Activated CD4-positive, alpha-beta T cell treated with anti-CD3 and anti-CD28 coated beads, Interleukin-2, Interleukin-4, amounts not matched to agents 100 ng/mL and 50 ng/mL, durations not matched to agents 16 hours and 8 hours (primary cell): ENCODE measurements at places on chromosomes 11 and 22.

DNA sequence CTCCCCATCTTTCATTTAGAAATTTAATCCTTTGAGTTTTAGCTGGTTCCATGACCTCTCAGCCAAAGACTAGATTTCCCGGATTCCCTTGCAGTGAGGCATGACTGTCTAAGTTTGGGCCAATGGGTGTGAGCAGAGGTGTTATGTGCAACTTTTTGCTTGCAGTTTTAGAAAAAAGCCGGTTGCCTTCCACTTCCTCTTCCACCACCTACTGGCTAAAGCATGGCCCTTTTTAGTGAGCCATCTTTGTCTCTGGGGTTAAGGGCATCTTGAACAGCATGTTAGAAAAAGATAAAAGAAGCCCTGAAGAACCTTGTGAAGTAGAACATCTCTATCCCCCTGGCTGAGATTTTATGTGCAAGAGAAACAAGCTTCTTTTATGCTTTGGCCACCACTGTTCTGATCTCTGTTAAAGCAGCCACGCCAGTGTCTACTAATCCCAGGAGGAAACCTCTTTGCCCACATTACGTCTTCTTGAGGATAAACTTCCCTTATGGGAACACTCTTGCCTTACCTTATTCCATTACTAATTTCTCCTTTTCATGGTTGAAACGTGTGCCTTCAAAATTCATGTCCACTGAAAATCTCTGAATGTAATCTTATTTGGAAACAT is 279.9 kb downstream of the TENM4 start:
- DNase-seq, result no peak

DNA sequence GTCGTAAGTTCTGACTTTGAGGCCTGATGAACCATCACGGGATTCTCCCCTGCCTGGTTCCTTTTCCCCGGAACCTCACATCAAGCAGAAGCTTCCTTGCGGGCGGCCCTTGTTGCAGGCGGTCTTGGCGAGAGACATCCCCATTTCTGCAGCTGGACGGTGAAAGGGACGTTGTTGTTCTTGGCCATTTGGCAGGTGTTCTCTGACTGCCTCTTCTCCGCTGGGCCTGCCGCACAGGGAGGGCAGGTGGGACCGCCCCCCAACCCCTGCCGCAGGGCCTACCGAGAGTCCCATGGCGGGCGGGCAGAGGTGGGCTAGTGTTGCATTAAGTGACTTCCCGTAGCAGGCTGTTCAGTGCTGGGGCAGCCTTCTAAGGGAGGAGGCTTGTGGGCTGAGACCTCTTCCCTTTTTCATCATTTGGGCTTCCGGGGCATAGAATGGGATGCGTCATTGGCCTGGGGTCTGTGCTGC is 26.9 kb upstream of the GRAMD4 start:
- no peak for DNase-seq

DNA sequence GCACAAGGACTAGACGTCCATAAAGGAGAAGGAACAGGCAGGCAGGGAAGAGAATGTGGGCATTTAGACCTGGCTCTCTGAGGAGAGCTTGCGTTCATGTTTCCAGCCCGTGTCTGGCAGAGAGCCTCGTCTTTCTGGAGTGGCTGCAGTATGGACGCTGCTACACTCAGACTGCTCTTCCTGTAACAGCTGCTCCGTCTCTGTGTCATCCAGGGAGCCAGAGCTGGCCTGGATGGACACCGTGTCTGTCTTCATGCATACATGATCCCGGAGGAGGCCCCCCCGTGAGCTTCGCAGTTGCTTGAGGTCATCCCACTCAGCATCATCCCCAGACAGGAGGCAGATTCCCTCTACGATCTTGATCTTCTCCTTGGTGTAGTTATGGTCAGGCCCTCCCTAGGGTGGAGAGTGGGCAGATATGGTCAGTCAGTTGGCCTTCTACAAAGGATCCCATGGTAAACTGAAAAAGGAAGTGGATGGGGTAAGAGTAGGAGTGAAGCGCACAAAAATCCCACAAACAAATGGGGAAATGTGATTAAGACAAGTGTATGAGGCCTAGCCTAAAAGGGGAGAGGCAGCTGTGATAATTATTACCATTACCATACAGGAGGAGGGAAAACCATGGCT is 13.0 kb upstream of the CKAP5 start:
- no peak for DNase-seq

DNA sequence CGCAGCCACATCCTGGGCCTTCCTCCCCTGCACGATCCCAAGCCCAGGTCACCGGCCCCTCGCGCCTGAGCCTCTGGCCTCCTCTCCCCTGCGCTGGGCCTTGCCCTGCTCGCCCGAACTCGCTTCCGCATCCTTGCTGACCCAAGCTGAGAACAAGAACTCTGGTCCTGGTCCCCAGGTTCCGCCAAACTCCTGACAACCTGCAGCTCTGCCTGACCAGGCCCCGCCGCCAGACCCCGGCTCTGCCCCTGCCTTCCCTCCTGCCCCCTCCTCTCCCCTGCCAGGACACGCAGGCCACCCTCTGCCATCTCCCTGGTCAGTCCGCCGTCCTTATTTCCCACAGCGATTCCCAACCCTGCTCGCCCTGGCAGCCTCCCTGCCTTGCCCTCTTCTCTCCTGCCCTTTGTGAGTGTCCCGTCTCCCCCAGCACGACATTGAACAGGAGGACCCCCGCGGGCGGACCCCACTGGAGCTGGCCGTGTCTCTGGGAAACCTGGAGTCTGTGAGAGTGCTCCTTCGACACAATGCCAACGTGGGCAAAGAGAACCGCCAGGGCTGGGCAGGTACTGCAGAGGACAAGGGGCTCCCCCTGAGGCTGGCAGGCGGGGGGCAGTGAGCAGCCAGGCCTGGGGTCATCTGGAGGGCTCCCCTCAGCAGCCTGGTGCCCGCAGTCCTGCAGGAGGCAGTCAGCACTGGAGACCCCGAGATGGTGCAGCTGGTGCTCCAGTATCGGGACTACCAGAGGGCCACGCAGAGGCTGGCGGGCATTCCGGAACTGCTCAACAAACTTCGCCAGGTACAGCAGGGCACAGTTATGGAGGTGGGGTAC is 762 bp downstream of the ANKRD13D start:
- no peak for DNase-seq

- DNase-seq, result no peak
Observed at GRCh38 chr11:122516686-122517085, 138.8 kb upstream of the UBASH3B start.

GRCh38 chr11:134276396-134277182 is 410 bp downstream of the GLB1L3 start:
- no peak for DNase-seq

DNA sequence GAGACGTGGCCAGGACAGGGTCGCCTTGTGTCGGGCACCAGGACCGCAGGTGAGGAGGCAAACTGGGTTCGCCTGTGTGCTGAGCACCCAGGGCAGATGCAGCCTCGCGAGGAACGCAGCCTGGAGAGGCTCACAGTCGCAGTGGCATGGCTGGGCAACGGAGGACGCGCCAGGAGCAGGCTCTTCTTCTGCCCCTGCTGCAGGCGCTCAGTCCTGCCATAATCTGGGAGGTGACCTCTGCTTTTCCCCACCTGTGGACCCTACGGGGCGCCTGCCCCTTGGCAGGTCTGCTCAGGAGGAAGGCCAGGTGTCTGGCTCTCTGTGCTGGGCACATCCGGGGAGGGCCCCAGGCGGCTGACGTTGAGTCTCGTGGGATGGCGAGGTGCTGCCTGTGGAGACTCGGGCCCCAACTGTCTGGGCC is 1136.2 kb downstream of the BRD1 start:
- no peak for DNase-seq

- peak; percentile 51 for DNase-seq
Observed at GRCh38 chr11:64186492-64187165, 658 bp downstream of the STIP1 start.

DNA sequence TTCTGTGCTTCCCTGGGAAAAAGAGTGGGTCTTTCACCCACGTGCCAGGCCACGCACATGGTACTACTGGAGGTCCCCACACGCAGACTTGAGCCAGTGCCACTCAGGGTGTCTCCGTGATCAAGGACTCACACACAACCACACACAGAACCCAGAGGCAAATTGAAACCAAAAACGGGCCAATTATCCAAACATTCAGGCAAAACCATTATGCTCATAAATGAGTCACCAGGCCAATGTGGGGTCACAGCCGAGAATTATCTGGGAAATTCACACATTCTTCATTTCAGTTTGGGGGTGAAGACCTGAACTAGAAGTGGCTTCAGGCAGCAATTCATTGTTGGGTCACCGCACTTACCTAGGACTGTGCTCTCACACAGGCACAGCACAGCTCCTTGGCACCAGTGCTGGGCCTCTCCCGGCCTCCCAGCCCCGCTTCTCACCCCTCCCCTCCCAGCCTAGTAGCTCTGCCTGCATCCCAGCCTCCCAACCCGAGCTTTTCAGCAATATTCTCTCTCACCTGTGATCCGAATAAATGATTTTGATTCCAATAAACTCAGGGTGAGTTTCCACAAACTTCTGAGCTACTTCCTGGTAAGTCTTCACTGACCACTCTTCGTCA is 28.0 kb downstream of the ADA2 start:
- DNase-seq, result no peak

DNA sequence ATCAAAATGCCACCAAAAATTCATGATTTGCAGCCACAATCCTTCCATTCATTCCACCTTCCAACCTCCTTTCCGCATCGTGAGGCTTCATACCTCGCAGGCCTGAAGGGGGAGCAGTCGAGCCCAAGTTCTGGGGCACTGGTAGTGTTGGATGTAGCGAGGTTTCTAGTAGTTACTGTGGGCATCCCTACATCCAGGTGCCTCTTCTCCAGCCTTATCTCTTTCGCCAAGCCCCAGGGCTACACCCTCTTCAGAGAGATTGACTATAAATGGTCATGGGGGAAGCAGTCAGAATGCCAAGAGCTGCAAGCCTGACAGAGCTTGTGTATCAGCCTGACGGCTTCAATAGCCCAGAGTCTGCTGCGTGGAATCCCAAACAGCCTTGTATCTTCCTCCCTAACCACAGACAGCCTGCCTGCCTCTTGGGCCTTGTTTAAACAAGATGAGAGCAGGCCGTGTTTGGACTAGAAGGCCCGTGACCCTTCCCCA is 28.9 kb downstream of the CLMP start:
- peak; percentile 19 for DNase-seq

GRCh38 chr11:20310596-20311394 is 52.7 kb upstream of the HTATIP2 start:
- no peak for DNase-seq

DNA sequence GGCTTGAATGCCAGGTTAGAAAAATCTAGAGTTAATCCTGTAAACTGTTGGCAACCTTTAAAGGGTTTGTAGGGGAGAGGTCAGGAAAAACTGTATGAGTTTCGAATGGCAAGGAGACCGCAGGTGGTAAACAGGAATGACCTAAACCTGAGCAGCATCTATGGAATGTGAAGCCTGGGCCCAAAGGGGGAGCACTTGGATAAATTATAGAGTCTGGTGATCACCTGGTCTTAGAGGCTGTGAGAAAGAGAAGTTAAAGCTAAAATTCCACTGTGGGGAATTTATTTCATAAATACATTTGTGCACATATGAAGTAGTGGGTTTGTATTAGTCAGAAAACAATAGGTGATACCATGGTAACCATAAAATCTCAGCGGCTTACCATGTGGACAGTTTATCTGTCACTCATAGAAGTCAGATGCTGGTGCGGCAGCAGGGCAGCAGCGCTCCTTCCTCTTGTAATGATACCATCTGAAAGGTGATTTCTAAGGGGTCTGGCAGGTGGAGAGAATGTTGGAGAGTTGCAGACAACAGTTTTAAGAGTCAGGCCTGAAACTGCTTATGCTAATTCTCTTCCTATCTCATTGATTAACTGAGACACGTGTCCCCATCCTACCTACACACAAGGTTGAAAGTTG is 1104.4 kb upstream of the CCDC90B start:
- DNase-seq, result no peak

GRCh38 chr11:130515829-130516553 is 67.5 kb downstream of the ADAMTS15 start:
- no peak for DNase-seq

- DNase-seq, result no peak
Observed at GRCh38 chr22:17250380-17251082, 31.3 kb upstream of the ADA2 start.

DNA sequence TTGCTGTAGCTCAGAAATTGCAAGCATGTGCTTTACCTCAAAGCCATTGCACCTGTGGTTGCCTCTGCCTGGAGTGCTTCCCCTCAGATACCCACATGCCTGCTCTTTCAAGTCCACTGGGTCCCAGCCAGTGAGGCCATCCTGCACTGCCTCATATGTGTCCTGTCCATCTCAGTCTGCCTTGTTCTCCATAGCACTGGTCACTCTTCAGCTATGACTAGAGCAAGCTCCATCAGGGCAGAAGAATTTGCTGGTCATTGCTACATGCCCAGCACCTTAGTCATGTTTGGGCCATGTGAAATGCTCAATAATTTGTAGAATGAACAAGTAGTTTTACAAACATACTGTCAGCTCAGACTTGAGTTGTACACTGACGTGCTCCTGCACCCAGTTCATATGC is 64.4 kb upstream of the HORMAD2 start:
- DNase-seq, result no peak

- no peak for DNase-seq
Observed at GRCh38 chr11:65298655-65299179, 15.9 kb upstream of the CDC42EP2 start.

GRCh38 chr11:12318791-12319438 is 58.5 kb upstream of the PARVA start:
- DNase-seq, result no peak

DNA sequence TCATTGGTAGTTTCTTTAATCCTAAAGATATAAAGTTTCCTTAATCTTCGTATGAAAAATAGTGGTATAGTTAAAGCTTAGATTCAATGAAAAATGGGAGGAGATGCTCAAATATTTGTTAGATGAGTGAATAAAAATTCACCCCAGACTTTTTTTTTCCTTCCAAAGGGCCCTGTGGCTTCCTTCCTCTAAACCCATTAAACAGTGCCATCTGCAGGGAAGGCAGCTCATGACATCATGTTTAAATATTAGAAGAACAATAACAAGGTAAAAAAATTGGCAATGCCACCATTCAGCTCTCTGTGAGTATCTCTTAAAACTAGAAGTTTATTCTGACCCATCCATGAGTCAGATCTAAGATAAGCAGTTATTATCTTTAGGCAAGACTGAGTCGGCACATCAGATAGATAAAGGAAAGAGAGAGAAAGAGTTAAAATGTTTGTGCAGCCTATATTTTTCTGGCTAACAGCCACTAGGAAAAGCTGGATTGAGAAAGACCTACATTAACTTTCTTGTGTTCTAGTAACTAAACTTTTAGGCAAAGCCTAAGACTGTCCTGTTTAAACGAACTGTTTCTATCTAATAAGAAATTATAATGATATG is 19.1 kb upstream of the OOSP1 start:
- DNase-seq, result peak; percentile 33

- no peak for DNase-seq
Observed at GRCh38 chr11:19073454-19074415, 13.2 kb upstream of the MRGPRX2 start.

- DNase-seq, result peak; percentile 19
Observed at GRCh38 chr11:113994077-113994954, 19.4 kb downstream of the HTR3A start.

GRCh38 chr22:46500201-46500600 is 37.2 kb downstream of the CELSR1 start:
- DNase-seq, result no peak

DNA sequence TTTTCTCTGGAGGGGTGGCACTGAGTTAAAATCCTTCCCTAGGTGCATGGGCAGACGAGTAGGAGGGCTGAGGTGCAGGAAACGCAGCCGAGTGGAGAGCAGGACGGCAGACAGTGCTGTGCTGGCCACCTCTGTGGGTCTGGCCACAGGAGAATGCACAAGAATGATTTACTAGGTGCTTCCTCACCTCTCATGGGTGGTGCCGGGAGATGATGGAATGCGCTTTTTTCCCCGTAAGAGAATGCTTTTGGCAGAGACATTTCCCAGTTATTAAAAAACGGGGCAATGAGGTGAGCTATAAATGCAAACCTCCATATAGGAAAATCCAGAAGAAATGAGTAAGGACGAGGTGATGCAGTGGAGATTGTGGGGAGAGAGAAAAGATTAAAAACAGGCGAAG is 86.1 kb downstream of the ADAMTS15 start:
- DNase-seq, result no peak
